Motor neuron (in vitro differentiated cells): ENCODE measurements at places on chromosomes 16 and 17.

DNA sequence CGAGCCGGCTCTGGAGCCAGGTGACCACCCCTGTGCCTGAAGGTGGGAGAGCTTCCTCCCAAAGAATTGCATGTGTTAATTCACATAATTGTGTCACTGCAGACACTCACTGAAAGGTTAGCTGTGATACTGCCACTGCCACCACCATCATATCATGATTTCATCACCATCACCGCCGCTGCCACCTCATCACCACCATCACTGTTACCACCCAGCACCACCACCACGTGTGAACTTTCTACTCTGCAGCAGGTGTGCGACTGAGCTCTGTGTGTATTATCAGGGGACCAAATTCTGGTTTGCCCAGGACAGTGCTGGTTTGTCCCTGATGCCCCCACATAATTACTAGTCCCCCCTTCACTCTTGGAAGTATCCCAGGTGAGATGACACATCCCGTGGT lies 15.2 kb downstream of the BCAR1 start:
- ATAC-seq: no peak

GRCh38 chr17:40178021-40178601 lies 841 bp downstream of the RAPGEFL1 start:
- no peak for ATAC-seq

- ATAC-seq: no peak
Observed at GRCh38 chr16:83433201-83433600, 374.6 kb upstream of the HSBP1 start.

- ATAC-seq: peak; percentile 80
Observed at GRCh38 chr16:85227946-85228862, 115.9 kb upstream of the CIBAR2 start.

- ATAC-seq: no peak
Observed at GRCh38 chr17:75267153-75267410, 3.9 kb downstream of the MIF4GD start.
